ENCODE measurements at places on chromosomes 13 and 19. TPM values are rescaled to one million over a fixed set of nuclear protein-coding genes. Genes with fewer than 3 reads are reported as not detected.

CRX gene
- total RNA-seq, result not detected

F10 gene
- not detected for total RNA-seq

R3HDM4 gene
- 49.6 TPM for total RNA-seq

APOC1 gene
- 11.4 TPM for total RNA-seq

CEBPA gene
- total RNA-seq, result not detected

QPCTL gene
- total RNA-seq, result 17.6 TPM

KLK14 gene
- total RNA-seq, result not detected

ZNF766 gene
- total RNA-seq, result 8.9 TPM

TLE2 gene
- total RNA-seq, result 38.8 TPM

GPR18 gene
- not detected for total RNA-seq

ATP4A gene
- not detected for total RNA-seq

NCR1 gene
- not detected for total RNA-seq

RUBCNL gene
- not detected for total RNA-seq

DMKN gene
- not detected for total RNA-seq

Measured in endothelial cell of umbilical vein (primary cell).